Left ventricle myocardium inferior (tissue), 1 donor: ENCODE measurements at places on chromosomes 16 and 17. TPM values are rescaled to one million over a fixed set of nuclear protein-coding genes. Genes with fewer than 3 reads are reported as not detected.

- no peak for DNase-seq
Measured at GRCh38 chr17:78127888-78128550, 536 bp downstream of the TMC6 start.

- no peak for DNase-seq
Measured at GRCh38 chr16:80300876-80301275, 239.9 kb upstream of the DYNLRB2 start.

- DNase-seq: no peak
Measured at GRCh38 chr16:1767116-1767994, 4.0 kb downstream of the NME3 start.

KIF19 gene
- 0.08 TPM for total RNA-seq

DNA sequence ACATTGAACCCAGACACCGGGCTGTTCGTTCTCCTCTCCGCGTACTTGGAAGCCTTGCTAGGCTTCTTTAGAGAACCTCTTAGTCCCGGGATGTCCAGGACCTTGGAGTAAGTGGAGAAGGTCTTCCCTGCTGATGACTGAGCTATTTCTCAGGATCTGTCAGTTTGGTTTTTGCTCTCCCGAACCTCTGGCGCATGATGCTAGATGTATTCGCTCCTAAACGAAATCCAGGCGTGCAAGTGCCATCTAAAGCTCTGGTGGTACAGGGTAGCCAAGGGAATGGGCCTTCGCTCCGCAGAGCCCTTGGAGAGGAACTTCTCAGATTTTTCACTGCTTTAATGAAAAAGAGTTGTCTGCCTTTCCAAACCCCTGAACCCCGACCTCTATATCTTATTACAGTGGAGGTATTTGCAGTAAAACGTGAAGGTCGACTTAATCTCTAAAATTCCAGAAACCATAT is 547 bp downstream of the VMP1 start:
- no peak for DNase-seq

GRCh38 chr17:33292201-33292980 is 704 bp downstream of the ASIC2 start:
- no peak for DNase-seq

- DNase-seq: no peak
Measured at GRCh38 chr16:29842732-29843346, 20.2 kb downstream of the CDIPT start.

- DNase-seq: no peak
Measured at GRCh38 chr17:62755141-62755851, 52.8 kb downstream of the MARCHF10 start.

SLX1A gene
- total RNA-seq: 7.5 TPM

DNA sequence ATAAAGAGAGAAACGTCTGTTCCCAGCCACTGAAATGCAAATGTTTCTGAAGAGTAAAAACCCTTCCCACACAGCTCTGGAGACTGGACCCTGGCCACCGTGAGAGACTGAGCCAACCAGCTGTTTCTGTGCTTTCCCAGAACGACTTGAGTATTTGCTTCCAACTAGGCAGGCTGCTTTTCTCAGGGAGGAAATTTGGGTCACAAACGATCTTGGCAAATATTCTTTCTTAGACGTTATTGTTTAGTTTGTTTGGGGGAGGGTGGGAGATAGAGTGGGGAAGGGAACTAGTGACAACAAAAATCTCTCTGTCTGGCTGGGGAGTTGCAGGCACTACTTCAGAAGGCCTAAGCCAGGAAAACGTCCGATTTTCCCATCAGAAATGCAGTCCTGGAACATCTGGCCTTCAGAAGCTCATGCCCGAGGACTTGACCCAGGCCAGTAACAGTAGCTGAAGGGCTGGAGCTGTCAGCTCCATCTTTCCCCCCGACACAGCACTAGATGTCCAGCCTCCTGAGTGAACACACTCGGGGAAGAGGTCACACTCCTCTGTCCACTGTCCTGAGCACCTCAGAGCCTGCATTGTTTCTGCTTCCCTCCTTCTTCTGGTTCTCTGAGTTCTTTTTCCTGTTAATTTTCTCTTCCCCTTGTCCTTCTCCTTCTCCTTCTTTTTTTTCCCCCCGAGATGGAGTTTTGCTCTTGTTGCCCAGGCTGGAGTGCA is 4.0 kb downstream of the CCDC92B start:
- DNase-seq: peak; percentile 29

SNX20 gene
- 0.69 TPM for total RNA-seq

JUP gene
- 160 TPM for total RNA-seq

GRCh38 chr16:73683804-73684203 is 612.8 kb upstream of the PSMD7 start:
- no peak for DNase-seq

GRCh38 chr17:10744501-10745000 is 14.7 kb upstream of the TMEM220 start:
- DNase-seq: no peak
